A549 treated with Hydrocortisone at 1 μM for 4 hours (cell line): ENCODE measurements at places on chromosomes 2 and 18. TPM values are rescaled to one million over a fixed set of nuclear protein-coding genes. Genes with fewer than 3 reads are reported as not detected.

The EML6 gene
- 1.0 to 1.6 TPM (median 1.4 TPM) in 5 replicates for total RNA-seq

The TMEM214 gene
- total RNA-seq: 59.1 to 67.4 TPM (median 64.7 TPM) in 5 replicates

The ALK gene
- 0.02 TPM in 1 of 5 replicates, not detected in the others for total RNA-seq

The SCN1A gene
- not detected in 5 replicates for total RNA-seq

The SP5 gene
- total RNA-seq: not detected in 5 replicates

The KLHL14 gene
- not detected in 5 replicates for total RNA-seq

The PEX13 gene
- total RNA-seq: 13.9 to 17.9 TPM (median 15.0 TPM) in 5 replicates

The BOLL gene
- total RNA-seq: not detected in 5 replicates

The ANKRD62 gene
- not detected in 5 replicates for total RNA-seq

The GALNT3 gene
- 0.06 TPM in 1 of 5 replicates, not detected in the others for total RNA-seq

The TTLL4 gene
- 22.1 to 25.6 TPM (median 23.7 TPM) in 5 replicates for total RNA-seq

The ANKRD53 gene
- total RNA-seq: 0.11 to 0.12 TPM in 2 of 5 replicates, not detected in the others

The CARF gene
- total RNA-seq: 0.74 to 1.4 TPM (median 1.2 TPM) in 5 replicates

The SH3RF3 gene
- total RNA-seq: 0.54 to 0.66 TPM (median 0.62 TPM) in 5 replicates

The OLA1 gene
- 109 to 131 TPM (median 122 TPM) in 5 replicates for total RNA-seq

The CDH2 gene
- total RNA-seq: 32.3 to 60.1 TPM (median 45.1 TPM) in 5 replicates

The CYP27C1 gene
- total RNA-seq: 3.2 to 4.2 TPM (median 3.7 TPM) in 5 replicates

The CD8B gene
- total RNA-seq: not detected in 5 replicates

The LYG2 gene
- 0.18 TPM in 1 of 5 replicates, not detected in the others for total RNA-seq

The LIMS3 gene
- total RNA-seq: not detected in 5 replicates

The ADD2 gene
- total RNA-seq: 18.8 to 28.6 TPM (median 25.3 TPM) in 5 replicates

The REG3G gene
- not detected in 5 replicates for total RNA-seq

The PASK gene
- 6.3 to 8.4 TPM (median 7.7 TPM) in 5 replicates for total RNA-seq

The LOXHD1 gene
- total RNA-seq: not detected in 5 replicates

The C1GALT1C1L gene
- 2.3 to 2.7 TPM (median 2.6 TPM) in 5 replicates for total RNA-seq

The ACVR2A gene
- total RNA-seq: 3.2 to 4.8 TPM (median 3.5 TPM) in 5 replicates

The PLCD4 gene
- 0.24 to 0.77 TPM (median 0.47 TPM) in 5 replicates for total RNA-seq

The PDE6D gene
- total RNA-seq: 19.6 to 23.3 TPM (median 22.2 TPM) in 5 replicates

The CCDC178 gene
- total RNA-seq: not detected in 5 replicates

The GCFC2 gene
- total RNA-seq: 14.8 to 19.1 TPM (median 15.2 TPM) in 5 replicates

The RTKN gene
- total RNA-seq: 20.2 to 26.0 TPM (median 21.9 TPM) in 5 replicates

The IL1F10 gene
- total RNA-seq: not detected in 5 replicates

The TSPYL6 gene
- not detected in 5 replicates for total RNA-seq

The TWIST2 gene
- 8.2 to 17.0 TPM (median 14.9 TPM) in 5 replicates for total RNA-seq

The SERPINB4 gene
- 0.09 to 0.25 TPM (median 0.18 TPM) in 4 of 5 replicates, not detected in the other for total RNA-seq

The FAM124B gene
- not detected in 5 replicates for total RNA-seq

The TTN gene
- under 0.01 to 0.01 TPM (median under 0.01 TPM) in 5 replicates for total RNA-seq

The IGFBP2 gene
- 64.8 to 96.2 TPM (median 86.6 TPM) in 5 replicates for total RNA-seq

The FBLN7 gene
- total RNA-seq: 0.44 to 0.66 TPM (median 0.56 TPM) in 5 replicates

The RBM45 gene
- total RNA-seq: 10.3 to 14.2 TPM (median 12.2 TPM) in 5 replicates

The SIX3 gene
- total RNA-seq: 1.9 to 2.9 TPM (median 2.8 TPM) in 5 replicates

The ZSWIM2 gene
- not detected in 5 replicates for total RNA-seq

The TOGARAM2 gene
- total RNA-seq: 0.09 to 0.24 TPM (median 0.14 TPM) in 5 replicates

The CCL20 gene
- total RNA-seq: 3.4 to 7.8 TPM (median 6.1 TPM) in 5 replicates

The ASB3 gene
- total RNA-seq: 8.7 to 12.7 TPM (median 11.1 TPM) in 5 replicates

The GPR35 gene
- total RNA-seq: 0.61 to 0.90 TPM (median 0.87 TPM) in 5 replicates

The IL36B gene
- total RNA-seq: 0.08 to 0.20 TPM (median 0.12 TPM) in 3 of 5 replicates, not detected in the others

The TLX2 gene
- total RNA-seq: 0.08 to 0.35 TPM (median 0.27 TPM) in 5 replicates
